ENCODE measurements at places on chromosomes 4 and X.

- H3K27ac ChIP-seq: no peak overlapping the region
- H3K4me3 ChIP-seq: peak overlapping the region; percentile 0
- no peak for DNase-seq
Measured at GRCh38 chr4:36241771-36242170, 2.5 kb downstream of the ARAP2 start.

GRCh38 chr4:145567516-145567915 is 51.7 kb upstream of the MMAA start:
- H3K4me3 ChIP-seq: no peak overlapping the region
- H3K27ac ChIP-seq: no peak overlapping the region
- no peaks in the 10 kb centered on the region for H3K4me1 ChIP-seq
- no peak for DNase-seq
- no peaks in the 10 kb centered on the region for H3K27me3 ChIP-seq

DNA sequence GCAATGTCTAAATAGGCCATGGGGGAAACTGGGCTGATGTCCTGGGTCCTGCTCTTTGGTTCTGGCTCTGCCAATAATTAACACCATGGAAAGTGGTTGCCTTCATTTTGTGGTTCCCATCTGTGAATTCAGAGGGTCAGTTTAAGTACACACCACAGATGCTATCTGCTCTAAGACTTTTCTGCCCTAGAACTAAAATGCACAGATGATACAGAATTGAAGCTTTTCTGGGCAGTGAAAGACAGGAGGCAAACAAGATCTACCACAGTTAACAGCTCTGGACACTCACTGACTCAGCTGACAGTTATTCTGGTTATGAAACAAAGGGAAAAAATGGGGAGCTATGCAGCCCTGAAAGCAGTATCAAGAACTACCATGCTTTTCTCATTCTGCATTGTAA is 37.3 kb downstream of the APBB2 start:
- no peak overlapping the region for H3K4me3 ChIP-seq
- peak overlapping the region; percentile 77 for H3K27ac ChIP-seq
- peaks cover 62% of the 10 kb centered on the region for H3K4me1 ChIP-seq

- H3K27me3 ChIP-seq: no peaks in the 10 kb centered on the region
- no peak overlapping the region for H3K27ac ChIP-seq
- no peaks in the 10 kb centered on the region for H3K4me1 ChIP-seq
- no peaks in the 10 kb centered on the region for H3K36me3 ChIP-seq
Measured at GRCh38 chr4:100826808-100827548, 309.2 kb upstream of the EMCN start.

- H3K4me1 ChIP-seq: peaks cover 13% of the 10 kb centered on the region
- H3K4me3 ChIP-seq: no peak overlapping the region
- H3K36me3 ChIP-seq: peaks cover 5% of the 10 kb centered on the region
- no peaks in the 10 kb centered on the region for H3K27me3 ChIP-seq
- no peak for DNase-seq
Measured at GRCh38 chr4:137534516-137534915, 2.2 kb upstream of the PCDH18 start.

DNA sequence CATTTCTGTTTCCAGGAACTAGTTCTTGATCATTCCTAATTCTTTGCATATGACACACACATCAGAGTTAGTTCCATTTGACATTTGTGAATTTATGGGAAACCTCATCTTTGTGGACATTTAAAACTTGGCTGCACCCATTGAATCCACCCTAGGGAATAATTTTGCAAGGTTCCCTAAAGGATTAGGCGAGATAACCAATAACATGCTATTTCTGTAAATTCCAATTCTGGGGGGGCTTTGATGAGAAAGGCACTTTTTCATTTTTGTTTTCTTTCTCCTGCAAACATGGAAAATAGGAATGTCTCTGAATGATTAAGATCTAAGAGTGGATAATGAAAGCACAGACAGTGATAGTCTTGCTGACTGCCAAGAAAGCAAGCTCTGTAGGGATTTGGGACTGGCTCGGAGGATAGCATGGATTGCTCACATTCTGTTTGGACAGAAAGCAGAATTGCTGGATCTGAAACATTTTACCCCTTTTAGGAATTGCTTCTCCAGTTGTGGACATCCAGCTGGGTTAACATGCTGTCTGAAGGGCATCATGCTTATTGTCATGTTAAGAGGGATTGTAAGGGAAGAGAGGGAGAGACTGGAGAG is 145.1 kb downstream of the NHS start:
- H3K36me3 ChIP-seq: no peaks in the 10 kb centered on the region
- H3K4me1 ChIP-seq: peaks cover 6% of the 10 kb centered on the region
- no peak for DNase-seq
- no peak overlapping the region for H3K4me3 ChIP-seq
- no peak overlapping the region for H3K27ac ChIP-seq

- no peaks in the 10 kb centered on the region for H3K27me3 ChIP-seq
- H3K36me3 ChIP-seq: no peaks in the 10 kb centered on the region
- H3K4me3 ChIP-seq: no peak overlapping the region
- H3K4me1 ChIP-seq: no peaks in the 10 kb centered on the region
- no peak overlapping the region for H3K27ac ChIP-seq
Measured at GRCh38 chrX:152915541-152916241, 17.8 kb downstream of the ZNF185 start.

- no peak overlapping the region for H3K27ac ChIP-seq
- H3K4me1 ChIP-seq: no peaks in the 10 kb centered on the region
- H3K4me3 ChIP-seq: no peak overlapping the region
- no peak for DNase-seq
- no peaks in the 10 kb centered on the region for H3K36me3 ChIP-seq
Measured at GRCh38 chr4:56742080-56742871, 61.2 kb upstream of the HOPX start.

Data from mesothelial cell of epicardium (in vitro differentiated cells).